Psoas muscle (tissue), 8 donors: ENCODE measurements at places on chromosomes 12 and 14. TPM values are rescaled to one million over a fixed set of nuclear protein-coding genes. Genes with fewer than 3 reads are reported as not detected.
A peak's percentile ranks its signal among the peaks of the same experiment; 100 is the strongest.

SERPINA3 gene
- 5.5 TPM for total RNA-seq

EFCAB11 gene
- 1.2 TPM for total RNA-seq

DNA sequence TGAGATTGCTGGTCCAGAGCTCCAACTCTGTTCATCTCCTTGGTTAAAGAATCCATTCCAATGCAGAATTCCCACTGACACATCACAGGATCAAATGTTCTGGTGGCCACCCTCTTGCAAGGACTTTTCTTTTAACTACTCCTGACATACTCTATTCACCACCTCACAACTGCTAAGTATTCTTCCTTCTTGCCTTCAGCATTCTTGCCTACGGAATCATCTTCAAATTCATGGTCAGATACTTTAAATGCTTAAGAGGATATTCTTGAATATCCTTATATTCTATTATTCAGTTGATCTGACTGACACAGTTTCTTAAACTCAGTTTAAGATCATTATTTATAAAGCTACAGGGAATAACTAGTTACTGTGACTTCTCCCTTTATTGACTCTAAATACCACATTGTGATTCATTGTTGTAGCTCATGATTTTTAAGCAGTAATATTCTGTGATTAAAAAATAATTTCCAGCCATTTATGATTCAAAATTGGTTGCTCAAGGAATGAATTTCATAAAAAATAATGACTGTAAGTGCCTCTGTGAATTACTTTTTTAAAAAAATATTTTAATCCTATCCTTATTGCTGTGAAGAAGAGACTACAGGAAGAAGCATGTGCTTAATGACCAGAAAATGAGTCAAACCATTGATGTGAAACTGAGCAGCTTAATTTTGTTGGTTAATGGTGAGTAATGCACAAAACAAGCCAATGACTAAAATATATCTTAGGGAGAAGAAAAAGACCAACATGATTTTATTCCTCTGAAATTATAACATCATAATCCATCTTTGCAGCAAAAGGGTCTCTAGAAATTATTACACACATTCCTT, 207.1 kb downstream of the PIK3C2G start:
- no peak for DNase-seq

DNA sequence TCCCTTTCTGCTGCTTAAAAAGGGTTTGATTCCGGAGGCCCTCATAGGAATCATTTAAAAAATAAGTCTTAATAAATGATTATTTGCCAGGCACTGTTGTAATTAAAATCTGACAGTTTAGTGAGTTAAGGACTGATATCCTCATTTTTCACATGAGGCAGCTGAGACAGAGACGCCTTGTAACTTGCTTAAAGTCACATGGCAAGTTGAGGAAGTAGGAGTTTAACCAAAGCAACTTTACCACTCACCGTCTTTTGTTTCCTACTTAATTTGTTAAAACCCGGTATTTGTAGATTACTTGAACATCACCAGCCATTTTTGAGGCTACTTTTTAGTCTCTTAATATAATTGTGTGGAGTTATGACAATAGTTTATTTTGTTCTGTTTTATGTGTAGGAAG, 2.4 kb downstream of the TIGAR start:
- no peak for DNase-seq

DEGS2 gene
- not detected for total RNA-seq

GRCh38 chr14:103593577-103593976, 30.8 kb downstream of the COA8 start:
- no peak for DNase-seq

- no peak for DNase-seq
These were observed 114.3 kb upstream of the PCED1B start for GRCh38 chr12:46965137-46965536.

DNA sequence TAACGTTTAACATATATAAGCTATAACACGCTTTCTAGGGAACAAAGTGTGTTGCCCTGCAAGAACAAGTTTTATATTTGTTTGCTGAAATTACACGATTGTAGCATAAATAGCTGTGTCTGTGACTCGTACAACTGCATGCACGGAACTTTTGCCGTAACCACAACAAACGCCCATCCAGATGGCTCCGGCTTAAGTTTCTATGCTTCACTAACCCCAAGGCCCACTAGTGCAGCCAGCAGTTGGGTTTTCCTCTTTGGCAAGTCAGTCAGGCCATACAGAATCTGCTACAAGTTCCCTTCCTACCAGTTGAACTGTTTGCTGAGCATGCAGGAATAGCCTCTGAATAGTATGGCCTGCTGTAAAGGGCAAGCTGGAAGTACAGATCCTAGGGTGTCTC, 12.1 kb downstream of the CSRP2 start:
- no peak for DNase-seq

SLC8A3 gene
- 21.7 TPM for total RNA-seq

GRCh38 chr12:115791331-115791730, 486.2 kb downstream of the MED13L start:
- DNase-seq, result no peak

GRCh38 chr12:69851976-69852375, 26.9 kb downstream of the MYRFL start:
- no peak for DNase-seq

M6PR gene
- total RNA-seq, result 45.8 TPM

GRCh38 chr14:36751106-36751505, 89.4 kb downstream of the PAX9 start:
- no peak for DNase-seq

- DNase-seq, result no peak
These were observed 39.2 kb upstream of the KRR1 start for GRCh38 chr12:75550401-75551240.

DNA sequence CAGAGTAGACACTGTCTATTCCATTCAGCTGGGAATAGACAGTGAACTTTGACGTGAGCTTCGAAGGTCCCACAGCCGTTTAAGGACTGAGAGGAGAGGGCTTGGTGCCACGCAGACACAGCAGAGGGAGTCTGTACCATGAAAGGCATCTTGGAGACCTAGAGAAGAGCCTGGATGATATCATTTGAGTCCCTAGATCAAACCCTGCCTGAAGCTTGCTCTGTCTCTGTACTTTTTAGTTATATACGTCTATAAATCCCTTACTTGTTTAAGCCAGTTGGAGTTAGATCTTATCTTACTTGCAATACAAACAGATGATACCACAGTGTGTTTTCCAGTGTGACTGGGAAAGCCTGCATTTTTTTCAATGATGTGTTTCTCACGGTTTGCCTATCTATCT, 128.9 kb upstream of the RTL1 start:
- no peak for DNase-seq

LIN7A gene
- 2.1 TPM for total RNA-seq

- no peak for DNase-seq
These were observed 71.3 kb upstream of the DDX11 start for GRCh38 chr12:31002361-31002725.

ARMH4 gene
- 0.76 TPM for total RNA-seq

DNA sequence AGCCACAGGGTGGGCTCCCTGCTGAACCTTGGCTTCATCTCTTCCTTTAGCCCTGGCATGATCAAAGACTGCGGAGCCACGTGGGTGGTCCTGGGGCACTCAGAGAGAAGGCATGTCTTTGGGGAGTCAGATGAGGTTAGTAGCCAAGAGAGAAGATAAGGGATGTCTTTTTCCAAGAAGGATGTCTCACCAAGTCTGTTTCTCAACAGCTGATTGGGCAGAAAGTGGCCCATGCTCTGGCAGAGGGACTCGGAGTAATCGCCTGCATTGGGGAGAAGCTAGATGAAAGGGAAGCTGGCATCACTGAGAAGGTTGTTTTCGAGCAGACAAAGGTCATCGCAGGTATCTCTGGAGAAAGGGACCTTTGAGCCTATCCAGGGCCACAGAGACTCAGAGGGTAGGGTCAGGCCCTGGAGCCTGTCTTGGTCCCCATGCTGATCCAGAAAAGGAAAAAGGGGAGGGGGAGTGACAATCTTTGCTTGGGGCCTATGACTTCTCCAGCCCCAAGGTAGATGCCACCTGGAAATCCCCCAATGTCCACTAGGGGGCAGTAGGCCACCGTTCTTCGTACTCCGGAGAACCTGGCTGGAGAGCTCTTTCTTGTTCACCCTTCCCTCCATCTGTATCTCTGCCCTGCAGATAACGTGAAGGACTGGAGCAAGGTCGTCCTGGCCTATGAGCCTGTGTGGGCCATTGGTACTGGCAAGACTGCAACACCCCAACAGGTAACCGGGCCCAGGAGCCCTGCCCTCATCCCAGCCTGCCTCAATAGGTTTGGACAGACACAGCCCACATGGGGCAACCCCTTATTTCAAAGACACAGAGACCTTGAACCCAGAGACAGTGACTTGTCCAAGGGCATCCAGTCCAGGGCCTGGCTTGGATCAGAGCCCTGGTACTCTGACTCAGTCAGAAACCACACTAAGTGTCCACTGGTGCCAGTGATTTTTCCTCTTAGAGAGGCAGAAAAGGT, 2.0 kb downstream of the TPI1 start:
- peak; percentile 85 for DNase-seq

DNA sequence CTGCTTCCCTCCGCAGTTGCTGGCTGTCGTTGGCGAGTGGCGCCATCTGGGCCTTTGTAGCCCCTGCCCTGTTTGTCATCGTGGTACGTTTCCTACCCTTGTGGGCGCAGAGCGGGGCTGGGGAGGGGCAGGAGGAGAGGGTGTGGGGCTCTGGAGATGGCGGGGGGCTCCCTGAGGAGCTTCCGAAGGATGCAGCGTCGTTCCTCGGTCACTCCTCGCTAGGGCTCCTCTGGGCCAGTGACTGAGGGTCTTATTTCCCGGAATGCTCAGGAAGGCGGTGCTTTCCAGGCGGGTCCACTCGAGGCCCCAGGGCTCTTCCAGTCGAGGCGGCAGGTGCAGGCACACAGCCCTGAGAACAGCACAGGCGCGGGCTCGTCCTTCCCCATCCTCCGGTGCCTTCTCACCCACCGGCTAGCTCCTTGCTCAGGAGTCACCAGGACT, 167.1 kb downstream of the ADGRD1 start:
- DNase-seq, result no peak

ENDOU gene
- total RNA-seq, result 0.15 TPM

KRT82 gene
- not detected for total RNA-seq

IL23A gene
- total RNA-seq, result 0.32 TPM

- no peak for DNase-seq
These were observed 88.7 kb upstream of the RAP1B start for GRCh38 chr12:68521848-68522502.

CFAP251 gene
- 0.63 TPM for total RNA-seq

GRCh38 chr12:92105110-92105509, 40.5 kb downstream of the BTG1 start:
- DNase-seq, result no peak

GPR135 gene
- total RNA-seq, result 1.7 TPM

SMIM41 gene
- 0.32 TPM for total RNA-seq

OVCH1 gene
- 0.10 TPM for total RNA-seq

DNA sequence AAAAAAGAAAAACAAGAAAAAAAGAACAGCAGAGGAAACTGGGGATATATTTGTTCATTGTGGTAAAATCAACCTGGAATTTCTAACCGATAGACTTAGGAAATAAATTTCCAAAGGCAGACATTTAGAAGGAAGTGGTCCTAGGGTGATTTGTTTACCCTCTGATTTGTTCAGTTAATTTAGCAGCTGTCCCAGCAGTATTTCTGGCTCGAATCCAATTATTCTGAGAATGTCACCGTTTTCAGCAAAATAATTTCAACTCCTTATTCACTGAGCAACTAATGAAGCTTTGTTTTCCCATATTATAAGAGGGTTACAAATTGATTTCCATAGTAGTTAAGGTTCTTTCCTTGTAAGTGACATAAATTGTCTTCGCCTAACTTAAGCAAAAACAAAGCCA, 285.2 kb upstream of the SYT10 start:
- no peak for DNase-seq

- DNase-seq, result no peak
These were observed 84.6 kb upstream of the DYNC1H1 start for GRCh38 chr14:101879529-101880336.

RNASE1 gene
- 97.8 TPM for total RNA-seq

DNA sequence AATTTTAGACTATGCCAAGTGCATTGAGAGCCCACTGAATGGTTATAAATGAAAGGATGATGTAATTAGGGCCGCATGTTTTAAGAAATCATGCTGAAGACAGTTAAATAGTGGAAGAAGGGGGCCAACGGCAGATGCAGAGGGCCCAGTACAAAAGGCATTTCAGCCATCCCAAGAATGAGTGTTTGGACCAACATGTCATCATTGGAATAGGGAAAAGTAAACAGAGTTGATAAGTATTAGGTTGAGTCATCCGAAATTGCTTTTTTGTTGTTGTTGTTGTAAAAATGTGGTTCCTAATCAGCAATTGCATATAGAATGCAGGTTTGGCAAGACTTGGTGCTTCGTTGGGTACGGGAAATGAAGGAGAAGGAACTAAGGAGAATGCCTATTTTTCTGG, 29.5 kb downstream of the BMP4 start:
- DNase-seq, result no peak

- no peak for DNase-seq
These were observed 12.3 kb downstream of the SCARB1 start for GRCh38 chr12:124851342-124851741.

DNA sequence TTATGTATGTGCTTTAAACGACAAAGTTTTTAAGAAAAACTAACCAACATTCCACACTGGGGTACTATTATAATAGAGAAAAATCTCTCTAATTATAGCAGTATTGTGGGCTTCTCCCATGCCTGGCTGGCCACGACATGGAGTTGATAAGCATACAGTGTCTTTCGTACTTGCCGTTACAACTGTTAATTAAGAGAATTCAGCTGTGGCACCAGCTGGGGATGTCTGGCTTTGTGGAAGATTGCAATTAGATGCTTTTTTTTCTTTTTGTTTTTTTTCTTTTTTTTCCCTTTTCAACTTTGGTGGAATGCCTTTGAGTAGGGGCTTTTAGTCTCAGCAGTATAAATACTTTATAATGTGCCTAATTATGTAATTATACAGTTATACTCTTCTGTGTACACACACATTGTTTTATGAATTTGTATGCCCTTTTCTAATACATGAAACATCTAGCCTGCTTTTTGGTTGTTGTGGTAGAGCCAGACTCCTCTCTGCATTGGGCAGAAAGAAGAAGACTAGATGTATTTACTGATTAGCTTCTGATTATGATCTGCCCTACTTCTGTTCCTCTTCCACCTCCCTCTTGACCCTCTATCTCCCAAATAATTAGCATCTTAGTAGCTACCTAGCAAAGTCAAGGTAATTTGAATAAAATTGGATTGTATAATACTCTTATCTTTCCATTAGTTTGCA, 76.4 kb downstream of the SUSD6 start:
- no peak for DNase-seq

GRCh38 chr14:96246539-96246847, 9.5 kb upstream of the BDKRB1 start:
- no peak for DNase-seq

- DNase-seq, result no peak
These were observed 3.9 kb downstream of the TAOK3 start for GRCh38 chr12:118368821-118369220.
